GM04503 (cell line): ENCODE measurements at places on chromosomes 6 and 20.

- no peak for DNase-seq
These were observed 12.3 kb upstream of the VSTM2L start for GRCh38 chr20:37890643-37891042.

GRCh38 chr6:163036160-163036645 lies 308.4 kb downstream of the PACRG start:
- DNase-seq: no peak

DNA sequence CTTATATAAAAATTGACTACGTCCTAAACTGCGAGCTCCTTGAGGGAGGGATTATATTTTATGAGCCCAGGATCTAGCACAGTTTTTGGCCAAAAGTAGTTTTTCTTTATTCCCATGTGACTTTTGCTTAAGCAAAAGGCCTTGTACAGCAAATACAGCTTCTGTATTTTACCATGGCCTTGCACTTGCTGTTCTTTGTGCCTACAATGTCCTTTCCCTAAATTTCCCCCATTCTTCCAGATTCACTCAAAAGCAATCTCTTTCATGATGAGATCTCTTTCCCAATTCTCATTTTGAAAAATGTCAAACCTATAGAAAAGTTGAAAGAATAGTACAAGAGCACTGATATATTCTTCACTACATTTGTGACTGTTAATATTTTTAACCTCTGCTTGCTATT lies 4.8 kb upstream of the IGF2R start:
- no peak for DNase-seq

DNA sequence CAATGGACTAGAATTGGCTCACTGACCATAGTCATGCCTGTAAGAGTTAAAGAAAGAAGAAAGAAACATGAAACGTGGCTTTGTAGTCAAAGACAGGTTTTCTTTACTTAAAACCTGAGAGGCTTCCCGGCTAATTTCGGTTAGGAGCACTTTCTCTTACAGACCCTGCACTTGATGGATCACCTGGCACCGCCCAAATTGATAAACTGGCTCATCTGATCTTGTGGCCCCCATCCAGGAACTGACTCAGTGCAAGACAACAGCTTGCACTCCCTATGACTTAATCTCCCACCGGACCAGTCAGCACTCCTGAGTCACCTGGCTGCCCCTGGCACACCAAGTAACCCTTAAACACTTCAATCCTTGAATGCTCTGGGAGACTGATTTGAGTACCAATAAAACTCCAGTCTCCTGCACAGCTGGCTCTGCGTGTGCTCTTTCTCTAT lies 12.3 kb downstream of the TMEM14B start:
- peak; percentile 28 for DNase-seq

GRCh38 chr6:90284236-90285041 lies 12.2 kb downstream of the BACH2 start:
- DNase-seq: peak; percentile 36

DNA sequence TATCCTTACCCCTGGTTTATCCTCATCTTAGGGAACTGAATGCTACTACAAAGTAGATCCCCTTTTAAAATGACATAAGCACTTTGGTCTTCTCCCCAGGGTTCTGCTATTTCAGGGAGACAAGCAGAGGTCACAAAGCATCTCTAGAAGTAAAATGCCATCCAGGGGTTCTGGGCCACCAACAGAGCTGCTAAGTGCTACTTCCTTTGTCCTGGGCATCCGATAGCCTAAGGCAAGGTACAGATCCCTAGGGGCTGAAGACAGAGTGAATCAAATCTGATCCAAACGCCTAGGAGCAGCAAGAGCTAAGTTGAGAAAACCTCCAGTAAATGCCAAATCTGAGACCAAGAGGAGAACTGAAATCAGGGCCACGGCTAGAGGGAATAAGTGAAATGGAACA lies 161.2 kb downstream of the PTPRT start:
- DNase-seq: no peak

- DNase-seq: no peak
These were observed 5.0 kb downstream of the TCP11 start for GRCh38 chr6:35136185-35136584.

GRCh38 chr6:106520711-106521401 lies 108.4 kb downstream of the RTN4IP1 start:
- DNase-seq: no peak

DNA sequence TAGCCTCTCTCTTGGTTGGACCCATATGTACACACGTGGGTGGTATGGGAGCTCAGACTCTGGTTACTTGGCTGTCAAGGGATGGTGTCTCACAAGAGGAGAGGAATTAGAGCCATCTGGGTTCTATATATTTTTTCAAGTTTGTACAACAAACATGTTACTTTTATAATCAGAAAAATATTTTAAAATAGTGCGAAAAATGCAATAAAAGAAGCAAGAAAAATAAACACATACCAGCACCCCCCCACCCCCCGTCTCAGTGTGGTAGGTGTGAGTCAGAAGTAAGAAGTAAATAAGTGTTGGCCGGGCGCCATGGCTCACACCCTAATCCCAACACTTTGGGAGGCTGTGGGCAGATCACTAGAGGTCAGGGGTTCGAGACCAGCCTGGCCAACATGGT lies 2.1 kb upstream of the TIAM2 start:
- DNase-seq: no peak

DNA sequence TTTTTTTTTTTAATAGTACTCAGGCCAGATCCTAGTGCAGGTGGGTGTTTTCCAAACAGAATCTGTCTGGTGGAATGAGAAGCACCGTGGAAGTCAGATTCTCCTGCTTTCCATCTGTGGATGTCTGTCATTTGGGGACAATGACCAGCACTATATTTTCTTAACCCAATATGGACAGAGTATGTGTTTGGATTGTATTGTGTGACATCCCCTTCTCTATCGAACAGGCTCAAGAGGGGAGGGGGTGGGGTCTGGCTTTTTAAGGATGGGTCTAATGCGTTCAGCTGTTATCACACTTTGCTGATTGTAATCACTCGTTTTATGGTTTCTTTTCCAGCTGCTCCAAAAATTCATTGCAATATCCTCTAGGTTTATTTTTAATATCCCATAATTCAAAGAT lies 197.5 kb upstream of the CEP162 start:
- DNase-seq: no peak

- DNase-seq: no peak
These were observed 52.7 kb downstream of the GNAS start for GRCh38 chr20:58905236-58905635.

DNA sequence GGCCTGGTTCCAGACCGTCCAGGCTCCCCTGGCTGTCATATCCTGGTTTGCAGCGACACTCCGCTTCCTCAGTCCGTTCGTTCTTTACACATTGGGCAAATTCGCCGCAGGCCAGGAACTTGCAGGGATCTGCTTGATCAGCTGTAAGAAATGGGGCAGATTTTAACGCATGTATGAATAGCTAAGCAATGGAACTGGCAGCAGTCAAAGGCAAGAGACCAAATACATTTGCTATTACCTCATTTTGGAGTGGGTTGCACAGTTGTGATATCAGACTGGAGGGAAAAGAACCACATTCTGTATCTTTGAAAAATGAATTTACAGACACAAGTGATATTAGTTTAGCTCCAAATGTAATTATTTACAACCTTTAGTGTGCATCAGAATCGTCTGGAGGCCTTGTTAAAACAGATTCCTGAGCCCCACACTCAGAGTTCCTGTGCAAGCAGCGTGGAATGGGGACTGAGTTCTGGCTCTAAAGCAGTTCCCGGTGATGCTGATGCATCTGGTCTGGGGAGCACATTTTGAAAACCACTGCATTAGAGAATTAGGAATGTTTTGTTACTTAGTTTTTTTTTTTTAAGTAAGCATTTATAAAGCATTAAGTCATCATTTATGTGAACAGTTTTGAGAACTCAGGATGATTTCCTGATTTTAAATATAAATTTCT lies 141.3 kb downstream of the IMPG1 start:
- DNase-seq: no peak

DNA sequence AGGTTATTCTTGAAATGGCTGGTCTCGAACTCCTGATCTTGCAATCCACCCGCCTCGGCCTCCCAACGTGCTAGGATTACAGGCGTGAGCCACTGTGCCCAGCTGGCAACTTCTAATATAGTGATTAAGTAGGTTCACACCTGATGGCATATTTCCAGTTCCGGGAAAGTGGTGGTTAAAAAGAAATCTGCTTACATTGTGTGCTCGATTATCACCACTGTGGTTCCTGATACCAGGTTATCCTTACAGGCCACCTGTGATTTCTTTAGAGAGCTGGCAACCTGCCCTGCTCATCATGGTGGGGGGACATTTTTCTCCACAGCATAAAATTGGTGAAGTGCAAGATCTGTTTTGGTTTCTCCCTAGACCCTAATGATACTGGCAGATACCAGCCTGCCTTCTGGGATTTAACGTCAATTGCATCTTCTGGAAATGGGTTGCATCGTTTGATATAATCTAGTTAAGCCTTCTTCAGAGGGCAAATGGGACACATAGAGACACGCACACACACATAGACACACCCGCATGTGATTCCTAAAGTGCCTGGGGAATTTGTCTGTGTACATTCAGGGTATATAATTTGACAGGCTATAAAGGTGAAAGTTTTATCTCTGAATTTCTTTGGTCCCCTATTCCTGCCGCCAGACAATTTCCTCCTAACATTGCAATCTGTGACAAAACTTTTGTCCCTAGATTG lies 49.7 kb upstream of the CITED2 start:
- DNase-seq: no peak

DNA sequence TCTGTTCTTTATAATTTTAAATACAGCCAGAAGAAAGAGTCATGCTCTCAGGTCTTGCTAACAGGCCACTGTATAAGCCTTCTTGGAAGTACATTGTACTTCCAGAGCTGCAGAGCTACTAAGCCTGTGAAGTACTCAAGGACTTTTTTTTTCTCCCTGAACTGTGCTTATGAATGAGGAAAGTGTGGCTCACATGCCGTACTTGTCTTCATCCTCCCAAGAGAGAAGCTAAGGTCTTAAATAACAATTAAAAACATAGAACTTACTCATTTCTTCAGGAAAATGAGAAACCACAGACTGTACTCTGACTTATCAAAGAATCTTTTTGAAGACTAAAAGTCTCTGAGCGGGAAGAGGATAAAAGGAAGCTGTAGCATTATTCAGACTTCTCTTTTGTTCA lies 218.3 kb downstream of the HTR1B start:
- DNase-seq: no peak

GRCh38 chr6:7559651-7560385 lies 18.3 kb downstream of the DSP start:
- DNase-seq: no peak

GRCh38 chr20:36298061-36298460 lies 8.1 kb upstream of the DLGAP4 start:
- DNase-seq: no peak

DNA sequence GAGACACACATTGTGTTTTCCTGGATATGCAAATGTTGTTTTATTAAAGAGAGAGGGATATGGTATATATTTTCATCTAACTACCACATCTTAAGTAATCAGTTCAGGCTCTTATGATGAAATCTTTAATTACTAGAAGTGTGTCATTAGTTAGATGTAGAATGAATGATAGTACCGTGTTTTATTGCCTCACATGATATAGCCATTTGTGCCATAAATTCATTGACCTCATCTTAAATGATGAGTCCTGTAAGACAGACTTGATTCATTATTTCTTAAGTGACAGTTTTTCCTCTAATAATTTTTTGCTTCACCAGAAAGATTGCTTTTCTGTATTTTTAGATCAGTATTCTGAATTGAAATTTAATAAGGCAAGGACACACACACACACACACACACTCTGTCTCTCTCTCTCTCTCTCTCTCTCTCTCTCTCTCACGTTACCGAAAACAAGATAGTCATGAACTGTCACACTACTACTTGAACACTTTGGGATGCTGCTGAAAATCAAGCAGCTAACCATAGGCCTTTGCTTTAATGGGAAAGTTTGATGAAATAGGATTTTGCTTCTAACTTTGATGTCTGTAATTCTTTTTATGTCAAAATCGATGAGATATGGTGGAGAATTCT lies 140.5 kb downstream of the SOBP start:
- DNase-seq: no peak

- DNase-seq: no peak
These were observed 140.2 kb upstream of the AHI1 start for GRCh38 chr6:135637701-135638100.

DNA sequence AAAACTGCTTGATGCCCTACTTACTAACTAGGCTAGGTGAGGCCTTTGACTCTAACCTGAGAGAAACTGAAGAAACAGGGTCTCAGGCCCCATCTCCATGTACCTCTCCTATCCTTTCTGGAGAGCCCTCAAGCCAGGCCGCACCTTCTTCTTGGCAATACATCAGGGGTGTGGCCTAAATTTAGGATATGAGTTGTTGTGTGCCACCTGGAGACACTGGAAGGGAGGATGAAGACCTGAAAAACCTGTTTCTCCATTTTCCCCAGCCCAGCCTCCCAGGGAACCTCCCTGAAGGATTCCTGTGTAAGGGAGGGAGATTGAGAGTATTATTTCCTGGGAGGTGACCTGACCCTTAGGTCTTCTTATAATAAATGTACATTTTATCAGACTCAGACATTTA lies 3.1 kb downstream of the LY6G6D start:
- DNase-seq: no peak
